ENCODE measurements at places on chromosomes 6 and 20. TPM values are rescaled to one million over a fixed set of nuclear protein-coding genes. Genes with fewer than 3 reads are reported as not detected.

GRCh38 chr6:45850378-45851033 lies 165.2 kb downstream of the CLIC5 start:
- no peak for DNase-seq

- DNase-seq: no peak
These were observed 24.2 kb downstream of the MANBAL start for GRCh38 chr20:37313546-37314091.

DNA sequence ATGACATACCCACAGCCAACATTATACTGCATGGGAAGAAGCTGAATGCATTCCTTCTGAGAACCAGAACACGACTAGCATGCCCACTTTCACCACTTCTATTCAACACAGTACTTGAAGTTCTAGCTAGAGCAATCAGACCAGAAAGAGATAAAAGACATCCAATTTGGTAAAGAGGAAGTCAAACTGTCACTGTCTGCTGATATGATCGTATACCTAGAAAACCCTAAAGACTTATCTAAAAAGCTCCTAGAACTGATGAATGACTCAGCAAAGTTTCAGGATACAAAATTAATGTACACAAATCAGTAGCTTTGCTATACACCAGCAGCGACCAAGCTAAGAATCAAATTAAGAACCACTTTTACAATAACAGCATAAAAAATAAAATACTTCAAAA lies 60.5 kb downstream of the EYS start:
- DNase-seq: no peak

SESN1 gene
- total RNA-seq: 35.0 TPM

KATNA1 gene
- 12.9 TPM for total RNA-seq
